PC-3 (cell line): ENCODE measurements at places on chromosomes 16 and 17. TPM values are rescaled to one million over a fixed set of nuclear protein-coding genes. Genes with fewer than 3 reads are reported as not detected.

Gene CLEC18B
- 0.29 and 0.87 TPM in 2 replicates for total RNA-seq

Gene STAC2
- not detected in 2 replicates for total RNA-seq

Gene PRRT2
- 0.35 and 0.40 TPM in 2 replicates for total RNA-seq

Gene PHB1
- total RNA-seq, result 585 and 641 TPM in 2 replicates

Gene MMP28
- total RNA-seq, result 1.6 and 2.4 TPM in 2 replicates

Gene STAT5A
- total RNA-seq, result not detected in 2 replicates

Gene JUP
- 132 and 168 TPM in 2 replicates for total RNA-seq

Gene DPEP2
- total RNA-seq, result not detected in 2 replicates

Gene HOXB1
- not detected in 2 replicates for total RNA-seq

Gene SLC35G6
- not detected in 2 replicates for total RNA-seq

Gene ASPHD1
- total RNA-seq, result 2.0 and 3.9 TPM in 2 replicates

Gene CSH1
- total RNA-seq, result not detected in 2 replicates

Gene CDH5
- total RNA-seq, result not detected in 2 replicates

Gene TBC1D26
- not detected in 2 replicates for total RNA-seq

Gene CES4A
- total RNA-seq, result 2.1 and 2.6 TPM in 2 replicates

Gene ZMYND15
- 0.51 and 0.58 TPM in 2 replicates for total RNA-seq

Gene GDPD3
- total RNA-seq, result 2.2 and 3.4 TPM in 2 replicates

Gene CEP131
- 32.1 and 48.0 TPM in 2 replicates for total RNA-seq

Gene CDH8
- total RNA-seq, result 1.3 and 5.7 TPM in 2 replicates

Gene NPTX1
- total RNA-seq, result 0.55 and 4.3 TPM in 2 replicates

Gene CA5A
- not detected in 2 replicates for total RNA-seq

Gene CA7
- not detected in 2 replicates for total RNA-seq

Gene ZNF75A
- total RNA-seq, result 15.9 and 20.1 TPM in 2 replicates

Gene TMC7
- total RNA-seq, result 5.3 and 6.9 TPM in 2 replicates

Gene ANKRD40CL
- total RNA-seq, result not detected in 2 replicates

Gene HSPB9
- not detected in 2 replicates for total RNA-seq

Gene CMIP
- total RNA-seq, result 25.7 and 43.7 TPM in 2 replicates

Gene ZNF48
- total RNA-seq, result 8.9 and 14.2 TPM in 2 replicates

Gene SRCAP
- 19.0 and 29.6 TPM in 2 replicates for total RNA-seq

Gene DNAH2
- total RNA-seq, result 0.62 and 0.92 TPM in 2 replicates

Gene KRTAP9-2
- total RNA-seq, result not detected in 2 replicates

Gene KIF18B
- total RNA-seq, result 25.0 and 28.5 TPM in 2 replicates

Gene OR3A1
- total RNA-seq, result not detected in 2 replicates

Gene TBC1D3C
- total RNA-seq, result not detected in 2 replicates

Gene KCNJ2
- total RNA-seq, result 0.36 TPM in 1 of 2 replicates, not detected in the other

Gene XYLT1
- total RNA-seq, result not detected in 2 replicates

Gene HS3ST3B1
- 0.33 and 0.52 TPM in 2 replicates for total RNA-seq

Gene ENPP7
- not detected in 2 replicates for total RNA-seq

Gene RPL13
- 3,236 and 3,323 TPM in 2 replicates for total RNA-seq

Gene UBB
- 2,112 and 2,970 TPM in 2 replicates for total RNA-seq

Gene CCL4L2
- not detected in 2 replicates for total RNA-seq

Gene CHST6
- total RNA-seq, result 0.35 and 0.91 TPM in 2 replicates

Gene CD300LG
- not detected in 2 replicates for total RNA-seq

Gene CTRB2
- not detected in 2 replicates for total RNA-seq

Gene FAM234A
- total RNA-seq, result 31.4 and 38.0 TPM in 2 replicates

Gene PRCD
- 0.86 and 2.5 TPM in 2 replicates for total RNA-seq

Gene POLR2A
- total RNA-seq, result 47.1 and 95.7 TPM in 2 replicates

Gene LITAFD
- not detected in 2 replicates for total RNA-seq

Gene HEXIM1
- total RNA-seq, result 47.3 and 59.0 TPM in 2 replicates

Gene BIRC5
- 271 and 304 TPM in 2 replicates for total RNA-seq
